ENCODE measurements at places on chromosomes 5 and 9.

GRCh38 chr9:4048441-4048840, 251.4 kb downstream of the GLIS3 start:
- DNase-seq = no peak

GRCh38 chr5:10536931-10537579, 26.8 kb upstream of the ANKRD33B start:
- no peak for DNase-seq

DNA sequence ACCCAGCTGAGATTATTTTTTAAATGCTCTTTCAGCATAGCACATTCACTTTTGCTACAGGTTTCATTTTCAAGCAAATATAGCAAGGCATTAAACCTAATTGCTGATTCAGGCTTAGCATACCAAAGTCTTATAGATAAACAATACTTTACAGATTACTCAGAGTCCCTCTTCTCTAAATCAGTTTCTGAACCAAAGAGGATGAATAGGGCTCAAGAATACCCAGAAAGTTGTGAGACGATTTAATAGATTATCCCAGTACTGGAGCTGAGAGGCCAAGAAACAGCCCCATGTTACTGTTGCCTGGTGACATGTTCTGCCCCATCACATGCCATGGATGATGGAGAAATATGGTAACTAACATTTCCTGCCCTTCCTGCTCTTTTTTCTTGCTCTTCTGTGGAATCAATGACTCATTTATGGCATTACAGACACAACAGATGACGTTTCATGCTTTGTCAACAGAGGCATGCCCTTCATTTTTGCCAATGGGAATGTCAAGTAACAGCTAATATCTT, 18.1 kb upstream of the SSBP2 start:
- DNase-seq = no peak

DNA sequence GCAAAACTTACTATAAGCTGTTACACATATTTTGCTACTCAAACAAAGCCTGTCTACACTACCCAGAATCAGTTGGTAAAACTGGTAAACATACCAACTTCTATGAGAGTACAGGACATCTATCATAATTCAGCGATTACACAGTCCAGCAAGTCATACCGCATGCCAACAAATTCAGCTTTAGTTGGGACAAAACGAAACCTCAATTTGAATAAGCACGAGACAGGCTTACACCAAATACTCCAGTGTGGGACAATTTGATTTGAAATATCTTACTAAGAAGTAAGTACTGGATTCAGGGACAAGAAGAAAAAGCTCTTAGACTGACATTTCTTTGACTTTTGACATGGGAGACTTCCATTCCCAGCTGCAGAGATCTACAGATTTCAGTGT, 2.0 kb downstream of the NRG2 start:
- DNase-seq = no peak

DNA sequence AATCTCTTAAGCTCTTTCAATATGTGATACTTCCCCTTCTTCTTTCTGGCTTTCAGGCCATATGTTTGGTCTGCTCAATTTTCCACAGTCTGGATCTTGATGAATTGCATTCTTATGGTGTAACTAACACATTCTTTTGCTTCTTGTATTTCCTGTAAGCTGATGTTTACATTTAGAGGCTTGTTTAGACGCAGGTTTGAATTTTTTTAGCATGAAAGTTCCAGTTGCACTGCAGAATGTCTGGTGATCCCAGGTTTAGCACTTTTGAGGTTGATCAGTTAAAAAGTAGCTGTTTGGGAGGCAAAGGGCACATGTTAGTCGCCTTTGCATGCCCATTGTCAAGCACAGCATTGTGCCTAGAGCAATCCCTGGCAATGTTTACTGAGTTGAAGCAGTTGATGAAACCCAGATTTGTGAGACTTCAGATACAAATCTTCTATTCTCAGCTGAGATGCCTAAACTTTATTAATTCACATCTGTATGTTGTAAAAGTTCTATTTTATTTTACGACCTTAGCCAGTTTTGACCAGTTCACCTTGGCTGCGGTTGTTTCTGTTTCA, 59.6 kb upstream of the SPATA31C2 start:
- DNase-seq = no peak
